ENCODE measurements at places on chromosomes 12 and 14. TPM values are rescaled to one million over a fixed set of nuclear protein-coding genes. Genes with fewer than 3 reads are reported as not detected.

- no peak for DNase-seq
These were observed 70.8 kb downstream of the BTG1 start for GRCh38 chr12:92074889-92075288.

- no peak for DNase-seq
These were observed 80.7 kb downstream of the KDM2B start for GRCh38 chr12:121499929-121500793.

PROX2 gene
- not detected for total RNA-seq

- peak; percentile 24 for DNase-seq
These were observed 19.7 kb downstream of the TSPAN19 start for GRCh38 chr12:85016413-85016812.

ACOT6 gene
- total RNA-seq = not detected

DNA sequence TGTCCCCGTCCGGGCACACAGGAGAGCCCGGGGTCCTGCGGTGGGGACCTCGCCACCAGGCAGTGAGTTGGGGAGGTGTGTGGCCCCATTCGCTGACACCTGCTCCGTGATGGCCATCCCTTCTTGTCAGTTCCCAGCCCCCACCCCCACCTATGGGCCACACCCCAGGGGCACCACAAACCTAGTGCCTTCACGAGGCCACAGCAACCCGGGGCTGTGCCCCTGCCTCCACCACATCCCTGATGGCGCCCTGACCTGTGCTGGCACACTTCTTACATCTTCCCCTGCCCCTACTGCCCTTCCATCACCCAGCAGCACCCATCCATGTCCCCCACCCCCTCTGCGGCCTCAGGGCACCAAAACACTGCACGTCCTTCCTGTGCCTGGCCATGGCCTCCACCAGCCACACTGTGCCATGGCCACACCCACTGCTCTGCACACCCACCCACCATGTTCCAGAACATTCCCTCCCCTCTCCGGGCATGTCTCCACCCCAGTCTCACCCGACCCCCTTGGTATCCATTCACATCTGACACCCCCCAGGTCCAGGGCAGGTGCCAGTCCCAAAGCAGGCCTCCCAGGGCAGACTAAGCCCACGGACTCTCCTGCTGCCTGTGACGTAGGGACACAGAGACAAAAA is 24.4 kb downstream of the JAG2 start:
- no peak for DNase-seq

DNA sequence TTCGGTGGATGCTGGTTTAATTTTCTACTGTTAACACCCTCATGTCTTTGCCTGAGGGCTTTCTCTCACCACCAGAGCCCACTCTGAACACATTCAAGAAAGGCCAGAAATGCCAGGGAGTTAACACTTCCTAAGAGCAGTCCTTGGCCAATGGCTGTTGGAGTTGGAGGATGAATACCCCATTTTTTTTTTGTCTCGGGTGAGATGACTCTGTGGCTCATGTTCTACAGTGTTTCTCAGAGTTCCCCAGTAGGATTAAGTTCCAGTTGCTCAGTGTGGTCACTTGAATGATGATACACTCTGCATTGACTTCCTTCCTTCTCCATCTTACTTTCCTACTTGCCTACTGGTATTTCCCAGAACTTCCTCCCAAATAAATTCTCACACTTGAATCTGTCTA is 65.8 kb downstream of the FOS start:
- DNase-seq = no peak

Measured in Panc1 (cell line).